Stimulated activated CD4-positive, alpha-beta T cell treated with anti-CD3 and anti-CD28 coated beads, Interleukin-1b, Interleukin-23, amount 100 ng/mL, for 1 hour (primary cell): ENCODE measurements at places on chromosomes 3 and 15.

DNA sequence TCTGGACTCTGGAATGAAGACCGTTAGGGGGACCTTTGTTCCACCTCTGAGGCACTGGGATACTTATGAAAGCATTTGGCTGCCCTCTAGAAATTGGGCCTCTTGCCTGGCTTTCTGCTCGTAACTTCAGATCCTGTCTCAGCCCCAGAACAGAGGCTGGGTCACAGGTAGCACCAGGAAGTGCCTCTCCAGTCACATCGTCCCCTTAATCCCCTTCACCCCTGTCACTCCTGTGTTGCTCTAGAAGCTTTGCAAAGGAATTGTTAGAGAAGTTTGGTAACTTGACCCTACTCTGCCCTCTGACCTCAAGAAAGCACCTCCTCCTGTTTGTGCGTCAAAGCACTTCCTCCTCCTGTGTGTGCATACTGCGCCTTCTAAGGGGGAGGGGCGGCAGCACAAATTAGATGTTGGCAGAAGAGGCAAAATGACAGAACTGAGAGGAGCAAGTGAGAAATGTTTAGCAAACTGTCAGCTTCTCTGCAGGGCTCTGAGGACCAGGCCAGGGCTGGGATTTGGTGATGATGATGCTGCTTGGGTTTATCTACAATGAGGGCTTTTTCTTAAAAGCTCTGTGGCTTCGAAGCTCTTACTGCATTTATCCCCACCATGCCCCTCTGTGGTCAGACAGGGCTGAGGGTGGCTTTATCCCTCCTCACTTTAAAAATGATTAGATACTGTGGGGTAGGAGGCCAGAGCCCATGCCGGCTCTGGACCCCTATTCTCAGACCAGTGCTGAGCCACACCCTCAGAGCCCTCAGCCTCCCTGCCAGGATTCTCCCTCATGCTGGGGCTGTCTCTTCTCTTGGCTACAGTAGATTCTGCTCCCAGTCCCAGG lies 76.2 kb downstream of the LARS2 start:
- no peak for DNase-seq

GRCh38 chr15:86570738-86571137 lies 491.1 kb downstream of the AGBL1 start:
- no peak for DNase-seq

GRCh38 chr3:169661361-169662131 lies 2.0 kb downstream of the MECOM start:
- no peak for DNase-seq

GRCh38 chr15:74788683-74789151 lies 6.8 kb downstream of the CSK start:
- no peak for DNase-seq

DNA sequence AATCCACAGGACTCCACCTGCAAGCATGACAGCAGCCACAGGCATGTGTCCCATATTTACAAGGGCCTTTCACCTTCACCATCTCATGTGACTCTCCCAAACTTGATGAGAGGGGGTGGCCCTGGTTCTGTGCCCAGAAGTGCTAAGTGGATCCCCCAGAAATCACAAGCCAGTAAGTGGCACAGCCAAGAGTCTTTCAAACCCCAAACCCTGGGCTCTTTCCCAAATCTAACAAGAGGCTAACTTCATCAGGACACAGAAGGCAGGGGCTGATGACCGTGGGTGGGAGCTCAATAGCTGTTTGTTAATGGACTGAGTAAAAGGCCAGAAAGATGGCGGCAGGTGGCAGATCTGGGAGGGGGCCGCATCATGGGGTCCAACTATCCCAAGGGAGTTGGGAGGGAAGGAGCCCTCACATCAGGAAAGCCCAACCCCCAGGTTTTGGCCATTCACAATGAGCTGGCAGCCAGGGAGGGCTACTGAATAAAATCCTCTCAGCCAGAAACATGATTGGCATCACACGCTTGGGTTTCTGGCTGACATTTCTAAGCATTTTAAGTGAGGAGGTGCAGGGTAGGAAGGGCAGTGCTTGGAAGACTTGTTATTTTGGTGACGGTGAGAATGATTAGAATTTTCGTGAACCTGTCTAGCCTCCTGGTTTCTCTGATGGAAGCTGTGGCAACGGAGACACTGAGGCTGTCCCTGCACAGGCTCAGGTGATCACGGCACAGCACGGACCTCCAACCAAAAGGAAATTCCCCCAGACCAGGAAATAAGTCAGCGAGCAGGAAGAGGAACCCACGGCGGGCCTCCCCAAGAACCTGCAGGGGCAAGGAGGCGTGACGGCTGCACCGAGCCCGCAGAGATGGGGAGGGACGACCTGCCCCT lies 109.3 kb downstream of the OXNAD1 start:
- no peak for DNase-seq
